Activated T-helper 9 cell treated with anti-CD3 and anti-CD28 coated beads, Interleukin-2, amount 50 U/mL, for 16 hours (primary cell): ENCODE measurements at places on chromosomes 5 and 9.
A peak's percentile ranks its signal among the peaks of the same experiment; 100 is the strongest.

DNA sequence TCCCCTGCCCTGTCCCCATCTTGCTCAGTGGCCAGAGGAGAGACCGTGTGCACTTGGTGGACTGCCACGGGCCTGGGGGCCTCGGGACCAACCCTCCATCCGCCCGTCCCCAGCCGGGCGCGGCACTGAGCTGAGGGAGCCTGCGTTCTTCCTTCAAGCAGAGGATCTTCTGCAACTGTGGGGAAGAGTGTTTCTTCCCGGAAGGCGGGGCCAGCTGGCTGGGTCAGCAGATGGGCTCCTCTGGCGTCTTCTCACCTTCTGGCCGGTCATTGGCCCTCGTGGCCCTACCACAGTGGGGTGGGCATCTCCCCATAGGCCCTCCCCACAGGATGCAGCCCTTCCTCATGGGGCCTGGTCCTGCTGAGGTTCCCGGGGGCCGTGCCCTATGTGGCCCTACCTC lies 17.4 kb downstream of the RXRA start:
- no peak for DNase-seq

DNA sequence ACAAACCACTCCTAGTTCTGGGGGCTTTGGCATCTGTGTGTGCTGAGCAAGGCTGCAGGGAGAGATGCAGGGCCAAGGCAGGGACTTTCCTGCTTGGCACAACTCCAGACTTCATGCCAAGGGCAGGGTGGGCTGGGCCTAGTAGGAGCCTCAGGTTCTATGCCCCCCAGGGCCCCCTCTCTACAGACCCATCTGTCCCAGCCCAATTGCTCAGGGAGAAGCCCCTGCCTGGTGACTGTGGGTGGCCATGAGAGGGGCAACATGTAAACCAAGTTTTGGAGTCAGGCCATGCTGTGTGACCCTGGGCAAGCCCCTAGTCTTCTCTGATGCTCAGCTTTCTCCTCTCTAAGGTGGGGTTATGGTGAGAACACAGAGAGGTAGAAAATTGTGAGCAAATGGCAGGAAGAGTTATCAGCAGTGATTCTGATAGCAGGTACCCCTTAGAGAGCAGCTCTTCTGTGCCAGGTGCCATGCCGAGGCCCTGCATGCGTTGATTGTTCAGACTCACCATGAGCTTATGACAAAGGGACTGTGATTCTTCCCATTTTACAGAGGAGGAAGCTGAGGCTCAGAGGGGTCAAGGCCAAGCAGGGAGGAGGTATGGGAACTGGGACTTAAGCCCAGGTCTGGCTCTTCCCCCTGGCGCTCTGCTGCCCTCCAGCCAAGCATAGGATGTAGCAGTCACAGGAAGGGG lies 5.2 kb downstream of the OLFML2A start:
- DNase-seq, result no peak

DNA sequence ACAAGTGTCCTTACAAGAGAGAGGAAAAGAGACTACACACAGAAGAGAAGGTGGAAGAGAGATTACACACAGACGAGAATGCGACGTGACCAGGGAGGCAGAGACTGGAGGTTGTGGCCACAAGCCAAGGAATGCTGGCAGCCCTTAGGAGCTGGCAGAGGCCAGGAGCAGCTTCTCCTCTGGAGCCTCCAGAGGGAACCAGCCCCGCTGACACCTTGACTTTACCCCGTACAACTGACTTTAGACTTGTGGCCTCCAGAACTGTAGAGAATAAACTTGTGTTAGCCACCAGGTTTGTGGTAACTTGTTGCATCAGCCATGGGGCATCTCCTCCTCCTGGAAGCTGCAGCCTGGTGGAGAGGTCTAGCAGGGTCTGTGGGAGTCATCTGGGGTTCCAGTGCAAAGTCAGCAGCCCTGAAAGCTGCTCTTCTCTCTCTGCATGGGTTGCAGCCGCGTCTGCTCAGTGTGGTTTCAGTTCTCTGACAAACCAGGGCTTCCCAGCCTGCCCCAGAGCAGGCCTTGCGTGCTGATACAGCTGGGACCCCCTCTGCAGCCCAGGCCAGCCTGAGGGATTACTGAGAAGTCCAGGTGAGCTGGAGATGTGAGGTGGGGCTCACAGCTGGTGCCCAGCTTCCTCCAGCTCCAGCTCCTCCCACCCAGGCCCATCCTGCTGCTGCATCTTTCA lies 30.8 kb upstream of the CNOT6 start:
- no peak for DNase-seq

DNA sequence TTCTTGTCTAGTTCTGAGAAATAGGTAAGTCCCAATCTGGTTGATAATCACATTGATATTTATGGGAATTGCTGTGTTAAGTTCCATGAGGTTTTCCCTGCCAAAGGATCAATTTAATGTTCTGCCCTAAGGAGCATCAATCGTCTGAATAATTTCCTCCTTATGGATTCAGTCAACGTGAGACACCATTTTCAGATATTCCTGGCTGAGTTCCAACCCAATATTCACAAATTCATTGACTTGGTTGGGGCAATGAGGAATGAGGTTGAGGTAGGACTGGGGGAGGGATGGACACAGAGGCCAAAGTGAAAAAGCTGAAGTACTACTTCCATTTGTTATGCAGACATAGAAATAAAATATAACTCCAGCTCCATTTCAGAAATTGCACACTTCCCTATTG lies 99.1 kb downstream of the ZNF622 start:
- no peak for DNase-seq

DNA sequence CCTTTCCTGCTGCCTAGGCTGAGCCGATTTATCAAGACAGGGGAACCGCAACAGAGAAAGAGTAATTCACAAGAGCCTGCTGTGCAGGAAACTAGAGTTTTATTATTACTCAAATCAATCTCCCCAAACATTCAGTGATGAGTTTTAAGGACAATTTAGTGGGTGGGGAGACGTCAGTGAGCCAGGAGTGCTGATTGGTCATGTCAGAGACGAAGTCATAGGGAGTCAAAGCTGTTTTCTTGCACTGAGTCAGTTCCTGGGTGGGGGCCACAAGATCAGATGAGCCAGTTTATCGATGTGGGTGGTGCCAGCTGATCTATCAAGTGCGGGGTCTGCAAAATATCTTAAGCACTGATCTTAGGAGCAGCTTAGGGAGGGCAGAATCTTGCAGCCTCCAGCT lies 19.0 kb downstream of the SNX24 start:
- DNase-seq, result no peak

DNA sequence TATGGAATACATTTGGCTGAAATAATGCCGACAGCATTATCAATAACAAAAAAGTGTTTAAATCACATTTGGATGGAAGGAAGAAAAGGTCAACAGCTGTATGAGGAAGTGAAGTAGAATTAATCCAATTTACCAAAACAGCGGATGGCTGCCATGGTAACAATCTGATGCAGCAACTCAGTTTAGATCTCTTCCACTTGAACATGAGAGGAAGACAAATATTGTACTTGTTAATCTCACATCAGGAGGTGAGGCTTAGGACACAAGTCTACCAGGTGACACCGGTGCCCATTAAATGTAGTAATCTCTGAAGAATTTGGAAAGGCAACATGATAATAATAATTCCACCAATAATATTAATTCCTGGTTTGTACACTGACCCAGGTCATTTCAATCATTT lies 2.4 kb downstream of the RASEF start:
- no peak for DNase-seq

- peak; percentile 31 for DNase-seq
These were observed 30.0 kb downstream of the RAPGEF1 start for GRCh38 chr9:131709771-131710431.

- no peak for DNase-seq
These were observed 14.2 kb upstream of the SEC16A start for GRCh38 chr9:136496801-136497620.

DNA sequence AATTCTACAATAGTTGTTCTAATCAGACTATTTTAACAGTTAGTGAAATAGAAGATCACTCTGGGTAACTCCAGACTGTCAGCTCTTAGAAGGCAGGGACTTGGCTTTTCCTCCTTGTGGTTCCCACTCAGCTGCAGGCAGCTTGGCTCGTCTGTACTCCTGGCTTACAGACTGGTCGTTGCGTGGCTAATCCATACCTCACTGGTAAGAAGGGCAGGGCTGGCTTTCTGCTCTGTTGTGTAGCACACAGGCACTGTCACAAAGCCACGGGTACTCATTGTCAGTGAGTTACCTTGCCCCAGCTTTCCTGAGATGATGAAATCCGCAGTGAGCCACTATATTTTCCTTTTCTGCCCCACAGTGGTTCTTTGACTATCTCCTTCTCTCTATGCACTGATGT lies 1.8 kb upstream of the PRLR start:
- DNase-seq, result no peak

GRCh38 chr9:107249665-107250285 lies 33.3 kb upstream of the RAD23B start:
- no peak for DNase-seq

- no peak for DNase-seq
These were observed 17.3 kb downstream of the CORO2A start for GRCh38 chr9:98175028-98175569.

- no peak for DNase-seq
These were observed 41.5 kb downstream of the SECISBP2 start for GRCh38 chr9:89359751-89360261.

GRCh38 chr5:86797677-86798076 lies 179.9 kb downstream of the COX7C start:
- no peak for DNase-seq

DNA sequence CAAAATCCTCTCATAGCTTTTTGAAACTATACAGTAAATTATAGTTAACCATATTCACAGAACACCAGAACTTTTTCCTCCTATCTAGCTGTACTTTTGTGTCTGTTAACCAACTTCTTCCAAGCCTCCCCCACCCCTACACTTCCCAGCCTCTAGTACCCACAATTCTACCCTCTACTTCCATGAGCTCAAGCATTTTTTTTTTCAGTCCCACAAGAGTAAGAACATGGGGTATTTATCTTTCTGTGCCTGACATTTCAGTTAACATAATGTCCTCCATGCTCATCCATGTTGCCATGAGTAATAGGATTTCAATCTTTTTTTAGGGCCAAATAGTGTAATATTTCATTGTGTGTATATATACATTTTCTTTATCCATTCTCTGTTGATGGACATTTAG lies 128.3 kb upstream of the MAN2A1 start:
- no peak for DNase-seq

- no peak for DNase-seq
These were observed 112.3 kb upstream of the ADAMTSL1 start for GRCh38 chr9:18361646-18362045.

DNA sequence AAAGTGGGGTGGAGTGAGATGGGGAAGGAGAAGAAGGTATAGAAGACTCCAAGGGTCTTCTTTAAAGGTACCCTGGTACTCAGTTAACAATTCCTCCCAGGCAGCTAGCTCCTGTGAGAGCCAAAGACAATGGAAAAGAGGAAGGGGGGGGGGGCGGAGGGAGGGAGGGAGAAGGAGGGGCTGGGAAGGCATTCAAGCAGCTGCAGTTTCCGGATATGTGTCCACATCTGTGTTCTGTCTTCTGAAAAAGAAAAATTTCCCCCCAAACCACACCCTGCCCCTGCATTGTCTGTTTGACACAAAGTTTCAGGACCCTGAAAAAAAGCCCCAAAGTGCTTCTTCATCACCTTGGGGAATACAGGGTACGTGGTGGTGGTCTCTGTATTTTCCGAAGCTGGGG lies 11.1 kb downstream of the SPRY4 start:
- no peak for DNase-seq

DNA sequence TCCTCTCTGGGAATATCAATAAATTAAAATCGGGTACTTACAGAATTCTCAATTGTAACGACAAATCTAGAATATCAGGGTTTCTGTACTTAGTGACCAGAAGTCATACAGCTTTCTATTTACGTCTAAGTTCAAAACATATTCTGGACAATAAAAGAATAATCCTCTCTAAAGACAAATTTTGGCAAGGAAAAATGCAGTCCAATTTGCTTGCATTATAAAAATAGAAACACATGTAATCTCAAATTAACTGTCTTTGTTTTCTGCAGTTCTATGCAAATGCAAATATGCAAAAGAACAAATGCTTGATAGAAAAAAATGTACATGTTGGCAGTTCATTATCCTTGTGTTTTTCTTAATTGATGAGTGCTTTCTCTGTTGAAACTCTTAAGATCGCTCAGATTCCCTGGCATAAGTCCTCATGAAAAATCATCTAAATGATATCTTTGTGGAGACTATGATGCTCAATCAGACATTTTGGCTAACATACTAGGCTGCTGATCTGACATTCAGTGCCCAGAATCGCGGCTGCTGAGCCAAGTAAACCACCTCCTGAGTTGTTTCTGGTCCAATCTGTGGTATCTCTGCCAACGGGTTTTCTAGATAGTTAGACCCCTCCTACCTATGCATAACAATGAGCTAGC lies 990.1 kb upstream of the C9orf72 start:
- DNase-seq, result no peak

DNA sequence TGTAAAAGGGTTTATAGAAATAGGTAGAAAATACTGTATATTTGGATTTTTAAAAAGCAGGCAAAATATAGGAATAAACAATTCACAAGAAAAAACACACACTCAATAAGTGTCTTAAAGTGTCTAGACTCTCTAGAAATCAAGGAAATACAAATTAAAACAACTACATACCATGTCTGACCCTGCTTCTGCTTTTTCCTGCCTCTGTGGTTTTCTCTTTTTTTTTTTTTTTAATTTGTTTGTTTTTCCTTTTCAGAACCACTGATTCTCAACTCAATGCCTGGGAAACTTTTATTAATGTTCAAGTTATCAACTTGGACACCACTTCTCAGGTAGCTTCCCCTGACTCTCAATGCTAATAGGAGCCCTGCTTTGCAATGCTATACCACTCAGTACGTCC lies 25.5 kb upstream of the TAS2R1 start:
- no peak for DNase-seq

DNA sequence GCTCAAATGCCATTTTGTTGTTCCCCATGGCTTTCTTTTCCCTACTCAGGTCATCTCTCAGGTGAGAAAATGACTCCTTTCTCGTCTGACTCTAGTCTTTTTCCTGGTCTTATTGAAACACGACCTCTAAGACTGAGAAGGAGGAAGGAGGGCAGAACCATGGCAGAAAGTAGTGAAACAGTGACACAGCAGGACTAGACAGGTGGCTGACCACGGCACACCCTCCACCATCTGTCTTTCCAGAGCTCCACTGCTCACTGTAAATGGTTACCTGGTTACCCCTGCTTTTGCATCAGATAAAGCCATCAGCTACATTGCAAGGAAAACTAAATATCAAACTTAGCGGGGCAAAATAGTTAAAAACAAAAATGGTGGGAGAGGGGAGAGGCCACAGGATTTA lies 30.9 kb downstream of the NR4A3 start:
- no peak for DNase-seq

DNA sequence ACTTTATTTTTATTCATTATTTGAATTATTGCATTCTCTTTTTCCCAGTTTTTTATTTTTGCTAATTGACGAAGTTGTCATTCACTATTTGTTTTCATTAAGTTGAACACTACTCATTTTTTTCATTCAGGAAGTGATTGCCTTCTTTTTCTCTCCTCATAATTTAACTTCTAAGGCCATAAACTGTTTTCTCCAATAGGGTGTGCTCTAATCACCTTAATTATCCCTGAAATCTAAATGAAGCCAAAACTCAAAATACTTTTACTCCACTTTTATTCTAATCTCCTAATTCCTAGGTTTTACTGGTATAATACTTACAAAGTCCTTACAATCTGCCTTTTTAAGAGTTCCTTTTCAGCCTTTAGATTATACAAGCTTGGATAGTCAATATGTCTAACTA lies 2.9 kb upstream of the OR13C2 start:
- no peak for DNase-seq
